DMS153 (cell line): ENCODE measurements at places on chromosomes 5 and 9.

DNA sequence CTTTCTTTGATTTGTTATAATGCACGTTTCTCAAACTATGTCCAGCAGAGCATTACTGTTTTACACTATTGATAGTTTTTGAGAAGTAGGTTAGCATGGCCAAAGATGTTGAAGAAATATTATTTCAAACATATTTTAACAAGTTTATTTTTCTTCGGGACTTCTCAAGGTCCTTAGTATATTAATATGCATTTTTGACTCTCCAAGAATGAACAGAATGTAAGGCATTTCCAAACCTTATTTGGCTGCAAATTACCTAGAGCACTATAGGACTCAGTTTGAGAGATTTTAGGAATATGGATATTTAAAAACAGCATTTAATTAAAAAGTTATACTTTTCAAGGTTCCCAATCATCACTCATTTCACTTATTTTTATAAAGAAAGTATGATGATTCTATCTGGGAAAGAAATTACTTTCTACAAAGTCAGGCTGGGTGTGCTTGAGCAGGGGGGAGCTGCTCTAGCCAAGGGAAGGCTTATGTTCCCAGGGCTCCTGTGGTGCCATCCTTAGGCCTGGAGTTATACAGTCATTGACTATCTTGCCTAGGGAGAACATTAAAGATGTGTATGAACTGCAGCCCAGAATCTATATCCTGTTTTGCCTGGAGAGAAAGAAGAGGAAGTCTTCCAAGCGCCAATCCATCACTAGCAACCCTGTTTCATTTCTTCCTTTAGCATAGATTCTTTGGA, 27.6 kb upstream of the NREP start:
- DNase-seq: no peak

DNA sequence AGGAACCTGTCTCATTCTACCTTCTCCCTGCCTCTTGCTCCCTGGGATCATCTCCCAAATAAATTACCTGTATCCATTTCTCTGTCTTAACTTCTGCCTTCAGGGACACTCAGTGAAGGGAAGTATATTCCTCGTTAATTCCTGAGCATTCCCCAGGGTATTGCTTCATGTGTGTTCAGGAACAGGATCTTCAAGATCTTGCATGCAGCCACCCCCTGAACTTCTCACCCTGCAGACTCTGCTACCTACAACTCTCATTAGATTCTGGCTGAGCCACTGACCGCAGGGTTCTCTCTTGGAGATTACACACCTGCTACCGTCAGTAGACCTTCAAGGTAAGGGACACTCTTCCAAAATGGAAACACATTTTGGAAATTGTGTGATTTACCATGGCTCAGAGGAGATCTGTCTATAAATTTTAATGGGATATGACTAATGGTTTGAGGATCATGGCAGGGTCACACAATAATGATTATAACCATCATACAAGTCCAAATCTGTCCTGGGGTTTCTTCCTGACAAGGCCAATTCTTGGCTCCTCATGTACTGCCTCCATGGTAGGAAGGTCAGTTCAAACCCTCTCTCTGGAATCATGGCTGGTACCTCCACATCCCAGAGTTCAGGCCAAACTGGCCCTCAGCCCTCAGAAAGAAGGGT, 38.9 kb upstream of the UGCG start:
- no peak for DNase-seq

- no peak for DNase-seq
Measured at GRCh38 chr5:132873119-132873929, at the start of gene LEAP2. Gene LEAP2 (plus strand): TSS chr5:132873668. CDS start chr5:132873695, 27 bp downstream.

DNA sequence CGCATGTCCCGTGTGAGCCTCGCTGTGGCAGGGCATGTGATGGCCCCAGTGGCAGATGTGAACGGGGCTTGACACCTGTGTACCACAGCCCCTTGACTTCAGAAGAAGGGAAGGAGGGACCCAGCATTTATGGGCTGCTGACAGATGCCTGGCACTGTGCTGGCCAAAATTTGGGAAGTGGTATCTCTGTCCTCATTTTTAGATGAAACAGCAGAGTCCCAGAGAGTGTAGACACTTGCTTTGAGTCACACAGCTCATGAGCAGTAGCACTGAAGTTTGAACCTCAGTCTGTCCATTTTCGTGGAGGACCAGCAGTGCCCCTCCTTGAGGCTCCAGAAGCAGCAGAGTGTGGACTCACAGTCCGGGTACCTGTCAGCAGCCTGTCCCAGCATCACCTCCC, 16.5 kb downstream of the NEK6 start:
- no peak for DNase-seq

DNA sequence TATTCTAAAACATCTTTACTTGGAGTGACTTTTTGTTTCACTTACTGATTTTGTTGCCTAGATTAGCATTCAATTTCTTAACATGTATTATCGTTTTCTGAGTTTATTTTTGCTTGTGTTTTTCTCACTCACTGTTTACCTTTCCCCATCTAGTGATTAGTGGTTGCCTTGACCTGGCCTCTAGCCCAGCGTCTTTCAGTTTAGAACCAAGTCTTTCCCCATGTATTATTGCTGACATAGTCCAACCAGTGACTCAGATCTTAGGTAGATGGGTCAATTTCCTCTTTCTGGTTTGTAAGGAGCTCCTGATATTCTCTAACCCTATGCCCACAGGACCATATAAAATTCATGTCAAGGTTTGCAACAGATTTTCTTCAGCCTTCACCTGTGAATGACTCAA, 135.5 kb downstream of the PRR16 start:
- DNase-seq: no peak
